ENCODE measurements at places on chromosomes 1 and 21.

- DNase-seq: no peak
Measured at GRCh38 chr1:210571356-210572284, 242.9 kb downstream of the HHAT start.

DNA sequence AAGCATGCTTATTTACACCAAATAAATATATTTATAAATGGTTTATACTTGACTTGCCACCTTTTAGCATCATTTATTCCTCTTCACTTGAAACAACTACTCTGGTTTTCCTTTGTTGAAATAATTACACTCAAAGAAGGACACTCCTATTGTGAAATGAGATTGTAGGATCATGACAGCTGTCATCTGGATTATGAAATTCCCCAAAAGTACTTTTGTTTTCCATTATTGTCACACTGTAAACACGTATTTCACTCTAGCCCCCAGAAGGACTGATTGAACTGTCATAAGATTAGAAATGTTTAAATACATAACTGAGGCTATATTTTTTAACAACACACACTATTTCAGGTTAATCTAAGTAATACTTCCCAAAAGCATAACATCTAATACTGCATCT lies 593.8 kb downstream of the LRRIQ3 start:
- no peak for DNase-seq

GRCh38 chr1:240385985-240386978 lies 225.7 kb downstream of the GREM2 start:
- no peak for DNase-seq

DNA sequence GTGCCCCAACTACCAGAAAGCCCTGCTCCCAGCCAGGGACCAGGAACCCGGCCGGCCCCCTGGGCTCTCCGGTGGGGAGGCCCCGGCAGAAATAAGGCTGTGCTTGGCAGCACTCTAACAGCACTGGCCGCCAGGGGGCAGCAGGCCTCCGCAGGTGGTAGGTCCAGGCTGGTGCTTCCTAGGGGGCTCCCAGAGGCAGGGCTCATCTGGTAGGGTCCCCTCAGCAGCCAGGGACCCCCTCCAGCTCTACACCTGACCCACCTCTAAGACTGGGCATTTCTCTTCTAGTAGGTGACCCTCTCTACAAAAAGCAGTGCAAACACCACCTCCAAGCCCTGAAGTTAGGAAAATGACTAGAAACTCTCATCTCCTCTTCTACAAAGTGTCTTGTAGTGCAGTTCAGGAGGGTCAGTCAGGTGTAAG lies 85.6 kb downstream of the STUM start:
- DNase-seq: peak; percentile 74

- DNase-seq: no peak
Measured at GRCh38 chr1:55400508-55400907, 185.3 kb upstream of the USP24 start.

All from activated T-cell treated with anti-CD3 and anti-CD28 coated beads for 4 hours (primary cell).